ENCODE measurements at places on chromosomes 11 and 22.

DNA sequence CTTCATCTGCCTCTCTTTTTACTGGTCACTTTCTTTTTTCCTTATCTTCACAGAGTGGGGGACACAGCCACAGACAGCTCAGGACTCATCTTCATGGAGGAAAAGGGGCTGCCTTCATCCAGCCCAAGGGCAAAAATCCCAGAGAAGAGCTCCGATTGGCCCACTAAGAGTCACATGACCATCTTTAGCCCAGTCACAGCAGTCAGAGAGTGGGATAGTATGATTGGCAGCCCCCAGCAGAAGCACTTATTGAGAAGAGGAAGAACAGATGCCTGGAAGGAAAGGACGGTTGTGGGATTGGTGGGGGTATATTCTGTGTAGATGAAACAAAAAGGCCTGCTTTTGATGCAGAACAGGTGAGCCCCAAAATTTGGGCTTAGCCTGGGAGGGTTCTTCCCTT lies 77.8 kb downstream of the MN1 start:
- DNase-seq = no peak

DNA sequence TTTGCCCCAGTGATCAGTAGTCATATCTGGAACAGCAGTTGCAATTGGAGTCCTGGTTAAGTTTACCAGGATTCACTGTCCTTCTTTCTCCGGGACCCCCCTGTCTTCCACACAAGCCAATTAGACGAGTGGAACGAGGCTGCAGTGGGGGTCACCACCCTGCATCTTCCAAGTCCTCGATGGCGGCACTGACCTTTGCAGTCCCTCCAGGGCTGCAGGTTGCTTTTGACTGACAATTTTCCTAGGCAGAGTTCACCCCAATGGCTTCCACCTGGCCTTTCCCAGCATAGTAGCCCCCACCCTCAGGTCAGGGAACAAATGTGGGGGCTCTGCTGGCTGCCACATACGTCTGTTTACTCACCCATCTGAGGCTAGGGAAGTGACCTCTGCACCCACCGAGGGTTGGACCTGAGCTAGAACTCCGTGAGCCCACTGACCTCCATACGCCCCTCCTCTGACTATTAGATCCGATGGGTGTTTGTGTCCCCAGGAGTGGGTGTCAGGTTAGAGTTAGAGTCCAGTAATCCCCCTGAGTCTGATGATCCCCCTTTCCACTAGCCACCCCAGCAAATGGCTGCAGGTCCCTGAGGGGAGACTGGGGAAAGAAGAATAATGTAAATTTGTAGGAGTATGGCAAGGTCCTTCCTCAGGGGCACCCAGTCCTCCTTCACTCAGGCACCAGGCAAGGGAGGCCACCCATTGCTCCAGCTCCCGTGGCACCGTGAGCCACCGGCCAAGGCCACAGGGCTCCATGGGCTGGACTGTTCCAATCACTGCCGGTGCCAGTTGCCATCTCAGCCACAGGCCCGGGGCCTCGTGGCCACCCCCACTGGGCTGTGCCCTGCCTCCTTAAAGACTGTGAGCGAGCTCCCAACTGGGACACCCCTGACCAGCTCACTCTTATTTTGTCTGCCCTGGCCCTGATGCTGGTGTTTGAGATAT lies 5.5 kb downstream of the C11orf21 start:
- DNase-seq = no peak

- peak; percentile 49 for DNase-seq
These were observed 2.7 kb downstream of the SIK3 start for GRCh38 chr11:117095284-117096161.

DNA sequence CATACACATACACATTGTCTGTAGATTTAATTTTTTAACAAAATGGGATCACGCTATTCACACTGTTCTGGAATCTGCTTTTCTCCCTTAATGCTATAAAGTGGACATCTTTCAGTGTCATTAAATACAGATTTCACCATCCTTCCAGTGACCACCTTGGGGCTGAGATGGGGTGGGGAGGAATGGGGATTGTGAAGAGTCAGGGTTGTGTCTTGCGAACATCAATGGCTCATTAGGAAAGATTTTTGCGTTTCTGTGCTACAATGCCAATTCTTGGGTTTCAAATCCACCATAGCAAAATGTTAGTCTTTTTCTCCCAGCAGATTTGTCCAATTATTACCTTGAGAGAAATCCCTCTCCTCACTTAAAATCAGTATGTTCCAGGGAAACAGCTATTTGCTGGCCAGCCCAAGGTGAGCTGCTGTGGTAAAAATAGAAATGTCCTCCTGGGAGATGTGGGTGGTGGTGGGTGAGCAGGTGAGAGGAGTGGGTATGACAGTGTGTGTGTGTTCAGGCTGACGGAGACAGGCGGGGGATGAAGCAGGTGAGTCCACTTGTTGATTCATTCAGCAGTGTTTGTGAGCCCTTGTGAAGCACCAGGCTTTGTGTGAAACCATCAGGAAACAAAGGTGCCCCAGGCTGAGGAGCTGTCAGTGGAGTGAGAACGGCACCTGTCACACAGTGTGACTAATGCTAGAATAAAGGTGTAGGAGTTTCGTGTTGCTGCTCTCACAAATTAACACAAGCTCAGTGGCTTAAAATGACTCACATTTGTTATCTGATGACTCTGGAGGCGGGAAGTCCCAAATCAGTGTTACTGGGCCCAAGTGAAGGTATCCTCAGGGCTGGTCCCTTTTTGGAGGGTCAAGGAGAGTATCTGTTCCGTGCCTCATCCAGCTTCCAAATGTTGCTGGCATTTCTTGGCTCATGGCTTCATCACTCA lies 1.7 kb upstream of the CBX6 start:
- peak; percentile 85 for DNase-seq

DNA sequence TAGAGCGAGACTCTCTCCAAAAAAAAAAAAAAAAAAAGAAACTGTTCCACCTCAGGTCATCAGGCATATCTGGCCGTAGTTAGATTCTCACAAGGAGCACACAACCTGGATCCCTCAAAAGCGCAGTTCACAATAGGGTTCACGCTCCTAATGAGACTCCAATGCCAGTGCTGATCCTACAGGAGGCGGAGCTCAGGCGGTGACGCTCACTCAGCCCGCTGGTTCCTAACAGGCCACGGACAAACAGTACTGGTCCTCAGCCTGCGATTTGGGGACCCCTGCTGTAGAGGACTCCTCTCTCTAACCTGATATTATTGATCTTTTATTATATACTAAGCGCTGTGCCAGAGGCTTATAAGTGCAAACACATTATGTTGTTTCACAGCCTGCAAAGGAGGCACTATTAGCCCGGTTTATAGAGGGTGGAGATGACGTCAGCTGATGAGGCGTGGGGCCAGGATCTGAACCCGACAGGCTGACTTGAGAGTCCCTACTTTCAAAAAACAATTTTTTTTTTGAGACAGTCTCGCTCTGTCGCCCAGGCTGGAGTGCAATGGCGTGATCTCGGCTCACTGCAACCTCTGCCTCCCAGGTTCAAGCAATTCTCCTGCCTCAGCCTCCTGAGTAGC lies 4.9 kb upstream of the MAFF start:
- DNase-seq = no peak

DNA sequence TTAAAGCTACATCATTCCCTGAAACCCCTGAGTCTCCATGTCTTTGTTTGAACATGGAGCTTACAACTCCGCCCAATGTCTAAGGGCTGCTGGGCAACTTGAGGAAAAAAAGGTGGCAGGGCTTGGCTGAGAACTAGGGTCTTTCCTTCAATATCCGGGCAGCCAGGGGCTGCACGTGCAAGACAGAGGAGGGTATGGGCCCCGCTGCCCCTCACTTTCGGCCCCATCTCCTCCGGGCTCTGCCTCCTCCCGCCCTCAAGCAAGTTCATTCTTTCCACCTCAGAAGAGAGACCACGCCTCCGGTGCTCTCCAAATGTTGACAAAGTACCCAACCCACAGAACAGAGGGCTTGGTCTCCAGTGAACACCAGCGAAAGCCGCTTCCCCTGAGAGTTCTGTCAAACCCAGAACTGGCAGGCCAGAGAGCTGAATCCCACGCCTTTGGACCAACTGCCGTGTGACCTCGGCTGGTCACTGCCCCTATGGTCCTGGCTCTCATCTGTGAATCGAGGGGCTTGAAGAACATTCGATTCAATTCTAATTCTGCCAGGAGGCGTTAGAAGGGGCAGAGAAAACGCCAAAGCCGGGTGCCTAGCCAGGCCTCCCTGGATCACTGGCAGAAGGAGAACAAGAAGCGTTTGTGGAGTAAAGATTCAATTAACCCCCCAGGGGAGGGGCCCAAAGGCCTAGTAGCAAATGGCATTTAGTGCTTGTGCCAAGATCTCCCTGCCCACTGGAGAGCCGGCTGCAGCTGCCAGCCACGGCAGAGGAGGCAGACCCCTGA lies 7.3 kb downstream of the PDGFB start:
- no peak for DNase-seq

GRCh38 chr11:78973876-78974275 lies 399.2 kb upstream of the NARS2 start:
- no peak for DNase-seq

GRCh38 chr11:130166457-130166784 lies 6.8 kb downstream of the ST14 start:
- DNase-seq = peak; percentile 7
